Stimulated activated CD8-positive, alpha-beta memory T cell treated with anti-CD3 and anti-CD28 coated beads, Interleukin-15, amount 100 ng/mL, for 4 hours (primary cell): ENCODE measurements at places on chromosomes 2 and 18.

- DNase-seq = no peak
Measured at GRCh38 chr2:118614841-118615271, 232.6 kb downstream of the EN1 start.

- no peak for DNase-seq
Measured at GRCh38 chr18:5527603-5528002, 16.2 kb downstream of the EPB41L3 start.

GRCh38 chr2:240591784-240592183 lies 5.2 kb downstream of the CAPN10 start:
- no peak for DNase-seq

- DNase-seq = no peak
Measured at GRCh38 chr2:191304939-191305875, 60.0 kb downstream of the MYO1B start.

- no peak for DNase-seq
Measured at GRCh38 chr2:224565452-224566035, 19.6 kb downstream of the CUL3 start.

DNA sequence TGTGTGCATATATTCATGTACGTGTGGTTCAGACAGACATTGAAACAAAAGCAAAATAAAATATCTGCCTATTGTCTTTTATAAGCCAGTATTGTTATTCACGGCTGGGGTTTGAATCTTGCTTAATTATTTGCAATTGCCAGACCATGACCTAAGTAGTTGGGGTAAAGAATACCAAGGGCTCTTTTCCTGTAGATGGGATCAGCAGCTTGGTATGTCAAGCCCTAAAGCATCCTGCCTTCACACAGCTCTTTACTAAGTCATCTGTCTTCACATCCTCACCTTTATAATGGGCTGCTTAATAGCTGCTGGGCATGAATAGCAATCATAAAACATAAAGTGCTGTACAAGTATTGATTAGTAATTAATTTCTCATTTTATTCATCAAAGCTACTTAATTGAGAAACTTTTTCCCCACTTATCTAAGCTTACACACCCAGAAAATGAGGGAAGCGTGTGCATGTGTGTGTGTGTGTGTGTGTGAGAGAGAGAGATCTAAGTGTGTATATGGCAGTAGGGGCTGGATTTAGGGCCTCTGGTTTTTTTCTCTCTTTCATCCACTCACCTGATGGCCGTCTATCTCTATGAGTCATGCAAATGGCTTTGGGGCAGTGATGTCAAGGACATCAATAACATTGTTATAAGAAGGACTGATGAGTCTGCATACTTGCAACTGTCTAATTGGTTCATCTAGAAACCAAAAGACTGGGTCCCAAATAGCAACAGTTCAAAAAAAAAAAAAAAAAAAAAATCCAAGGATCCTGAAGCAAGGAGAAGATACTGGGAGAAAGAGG lies 244.1 kb upstream of the TNP1 start:
- DNase-seq = no peak

GRCh38 chr2:226981791-226982326 lies 146.0 kb downstream of the RHBDD1 start:
- DNase-seq = no peak

DNA sequence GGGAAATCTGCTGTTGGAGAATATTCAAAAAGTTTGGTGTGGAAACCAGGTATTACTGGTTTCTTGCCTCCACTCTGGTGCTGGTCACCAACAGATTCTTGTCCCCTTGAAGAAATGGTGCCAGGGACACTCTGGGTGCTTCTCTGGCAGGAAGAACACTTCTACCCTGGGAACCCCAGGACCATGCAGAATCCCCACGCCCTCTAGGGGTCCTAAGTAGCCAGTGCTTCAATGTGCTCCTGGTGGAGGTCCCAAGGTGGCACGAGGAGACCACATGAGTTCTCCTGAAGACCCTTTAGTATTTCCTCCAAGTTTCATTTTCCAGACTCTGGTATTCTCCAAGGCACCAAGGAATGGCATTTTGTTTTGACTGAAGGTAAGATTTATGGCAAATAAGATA lies 380.6 kb downstream of the TSN start:
- DNase-seq = no peak

DNA sequence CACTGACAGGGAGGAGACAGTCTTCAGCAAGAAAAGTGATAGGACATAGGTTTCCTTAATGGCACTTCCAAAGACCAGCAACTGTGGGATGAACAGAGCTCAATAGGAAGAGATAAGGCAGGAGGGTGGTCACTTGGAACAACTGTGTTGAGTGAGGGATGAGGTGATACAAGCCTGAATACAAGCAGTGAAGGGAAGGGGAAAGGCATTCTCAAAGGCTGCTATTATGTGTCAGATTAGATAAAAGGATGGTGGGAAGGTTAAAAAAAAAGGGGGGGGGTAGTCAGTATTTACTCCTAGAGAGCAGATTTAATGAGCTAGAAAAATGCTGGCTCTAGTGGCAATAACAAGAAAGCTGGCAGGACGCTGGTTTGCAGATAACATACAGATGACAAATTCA lies 25.7 kb downstream of the CCBE1 start:
- no peak for DNase-seq

- DNase-seq = no peak
Measured at GRCh38 chr2:149715005-149715592, 127.5 kb upstream of the MMADHC start.

GRCh38 chr18:9206421-9206820 lies 69.8 kb downstream of the ANKRD12 start:
- DNase-seq = no peak

DNA sequence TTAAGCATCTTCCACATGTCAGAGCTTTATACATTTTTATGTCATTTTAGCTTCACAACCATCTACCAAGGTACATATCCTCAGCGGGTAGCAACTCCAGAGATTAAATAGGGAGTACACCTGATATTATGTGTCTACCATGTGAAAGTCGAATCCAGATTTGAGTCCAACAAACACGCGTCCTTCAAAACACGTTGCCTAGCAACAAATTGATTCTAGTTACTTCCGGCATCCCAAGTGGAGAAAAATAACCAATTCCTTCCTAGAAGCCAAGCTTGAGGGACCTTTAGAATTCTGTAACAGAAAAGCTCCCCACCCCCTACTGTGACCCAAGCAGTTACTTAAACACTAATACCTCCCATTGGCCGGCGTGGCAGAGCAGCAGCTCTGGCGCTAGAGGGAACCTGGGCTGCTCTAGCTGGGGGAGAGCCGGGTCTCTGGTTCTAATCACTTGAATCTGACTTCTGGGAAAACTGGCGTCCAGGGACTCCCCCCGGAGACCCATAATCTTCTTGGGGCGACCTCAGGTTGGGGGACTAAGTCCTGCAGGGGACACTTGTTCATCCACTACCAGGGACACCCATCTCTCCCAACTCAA lies at the start of gene ERICH2:
ERICH2 (plus strand) TSS at position 371 of the 598 bp plus-strand sequence. CDS start 304 bp downstream, outside the sequence.
- peak; percentile 2 for DNase-seq

GRCh38 chr18:51009072-51009471 lies 20.9 kb upstream of the SMAD4 start:
- no peak for DNase-seq

DNA sequence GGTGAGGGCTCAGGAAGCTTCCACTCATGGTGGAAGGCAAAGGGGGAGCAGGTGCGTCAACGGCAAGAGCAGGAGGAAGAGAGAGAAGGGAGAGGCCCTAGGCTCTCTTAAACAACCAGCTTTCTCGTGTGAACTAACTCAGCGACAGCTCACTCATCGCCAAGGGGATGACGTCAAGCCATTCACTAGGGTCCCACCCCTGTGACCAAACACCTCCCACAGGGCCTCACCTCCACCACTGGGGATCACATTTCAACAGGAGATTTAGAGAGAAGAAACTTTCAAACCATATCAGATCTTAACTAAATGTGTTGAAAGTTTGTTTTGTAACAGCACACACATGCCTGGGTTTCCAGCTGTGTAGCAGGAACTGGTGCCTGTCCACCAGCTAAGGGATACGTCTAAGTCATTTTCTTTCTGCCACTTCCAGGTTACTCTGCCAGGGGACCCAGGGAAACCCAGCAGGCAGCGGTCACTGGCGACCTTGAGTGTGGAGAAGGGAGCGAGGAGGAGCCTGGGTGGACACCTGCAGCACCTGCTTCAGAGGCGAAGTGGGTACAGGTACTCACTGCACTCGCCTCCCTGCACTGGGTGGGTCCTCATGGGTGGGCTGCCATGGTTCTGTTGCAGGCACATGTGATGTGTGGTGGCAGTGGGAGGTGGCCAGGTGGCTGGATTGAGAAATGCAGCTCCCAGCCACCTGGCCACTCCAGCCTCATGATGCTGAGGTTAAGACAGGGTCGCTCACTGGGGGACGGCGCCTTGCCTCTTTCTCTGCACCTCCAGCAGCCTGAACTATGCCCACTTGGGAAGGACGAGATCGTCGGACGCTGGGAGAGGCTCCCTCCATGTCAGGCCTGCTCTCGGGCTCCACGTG lies 8.4 kb upstream of the GPC1 start:
- no peak for DNase-seq

DNA sequence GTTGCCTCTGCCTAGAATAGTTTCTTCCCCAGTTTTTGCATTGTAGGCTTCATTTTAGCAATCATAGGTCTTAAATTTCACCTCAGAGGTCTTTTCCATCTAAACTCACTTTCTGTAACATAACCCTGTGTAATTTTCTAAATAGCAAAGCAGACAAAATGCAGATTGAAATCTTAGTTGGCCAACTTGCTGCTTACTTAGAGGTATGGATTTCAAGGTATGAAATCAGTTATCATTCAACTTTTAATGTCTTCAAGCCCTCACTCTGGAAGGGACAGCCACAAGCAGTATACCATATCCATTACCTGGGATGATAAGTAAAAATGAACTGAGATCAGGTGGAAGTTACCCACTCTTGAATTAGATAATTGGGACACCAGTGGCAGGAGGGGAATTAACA lies 3.9 kb downstream of the CCDC121 start:
- no peak for DNase-seq

DNA sequence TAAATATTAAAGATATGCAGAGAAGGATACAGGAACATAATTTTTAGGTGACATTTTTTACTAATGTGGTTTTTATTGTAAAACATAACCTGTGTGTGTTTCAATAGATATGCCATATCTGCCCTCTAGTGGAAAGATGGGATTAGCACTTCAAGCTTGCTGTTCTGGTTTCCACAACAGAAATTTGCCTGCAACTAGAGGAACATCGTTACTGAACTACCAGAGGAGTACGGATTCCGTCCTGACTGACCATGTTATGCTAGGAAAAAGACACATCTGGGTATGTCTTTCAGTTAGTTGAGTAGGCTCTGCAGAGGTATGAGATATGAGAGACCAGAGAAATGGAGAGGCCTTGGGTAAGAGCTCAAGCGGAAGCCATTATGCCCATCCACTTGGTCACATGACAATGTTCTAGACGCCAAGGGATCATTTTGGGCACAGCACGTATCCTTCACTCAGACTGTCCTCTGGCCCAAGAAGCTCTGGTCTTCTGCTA lies 104.9 kb downstream of the MBD2 start:
- DNase-seq = no peak

- no peak for DNase-seq
Measured at GRCh38 chr2:84817239-84817655, 63.6 kb downstream of the TRABD2A start.

- DNase-seq = no peak
Measured at GRCh38 chr2:46230115-46230571, 67.1 kb upstream of the EPAS1 start.

GRCh38 chr2:241801611-241802420 lies 7.2 kb upstream of the NEU4 start:
- DNase-seq = no peak

GRCh38 chr2:66633631-66634030 lies 198.7 kb downstream of the MEIS1 start:
- DNase-seq = no peak

DNA sequence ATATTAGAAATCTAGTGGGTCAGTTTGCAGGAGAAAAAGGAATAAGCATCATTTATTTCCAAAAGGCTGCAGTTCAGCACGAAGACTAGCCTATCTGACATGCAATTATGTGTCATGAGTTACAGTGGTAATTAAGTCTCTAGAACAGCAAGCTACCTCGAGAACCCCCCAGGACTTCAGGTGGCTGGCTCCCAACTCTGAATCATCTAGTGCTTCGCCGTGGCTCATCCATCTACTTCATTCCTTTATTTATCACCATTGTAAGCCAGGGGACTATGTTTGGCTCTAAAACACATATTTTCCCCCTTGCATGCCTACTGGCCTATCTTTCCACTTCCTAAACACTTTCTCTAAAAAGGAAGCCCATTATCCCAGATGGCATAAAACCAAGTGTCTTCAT lies 121.6 kb downstream of the TXNL1 start:
- no peak for DNase-seq

GRCh38 chr2:240833724-240834285 lies 13.8 kb upstream of the KIF1A start:
- no peak for DNase-seq

GRCh38 chr2:189609423-189609816 lies 28.8 kb upstream of the SLC40A1 start:
- no peak for DNase-seq

DNA sequence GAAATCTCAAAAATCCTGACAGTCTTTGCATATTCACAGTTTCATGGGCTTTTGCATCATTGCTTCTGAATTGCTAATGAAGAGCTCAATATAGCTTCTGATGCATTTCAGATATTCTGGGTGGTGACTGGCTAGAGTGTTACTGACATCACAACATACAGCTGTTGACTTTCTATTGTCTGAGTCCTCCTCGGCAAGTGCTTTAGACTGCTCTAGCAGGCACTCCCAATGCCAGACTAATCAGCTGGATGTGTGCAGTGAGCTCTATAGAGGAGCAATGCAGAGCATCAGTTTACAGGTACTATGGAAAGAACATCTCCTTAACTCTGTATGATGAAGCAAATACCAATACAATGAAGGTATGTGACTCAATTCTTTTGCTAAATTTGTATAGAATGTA lies 54.9 kb downstream of the R3HDM1 start:
- no peak for DNase-seq

GRCh38 chr18:40109252-40110049 lies 1845.6 kb upstream of the PIK3C3 start:
- DNase-seq = no peak
